ENCODE measurements at places on chromosomes 2 and 18. TPM values are rescaled to one million over a fixed set of nuclear protein-coding genes. Genes with fewer than 3 reads are reported as not detected.

ANKRD30B gene
- not detected for total RNA-seq

SLC4A3 gene
- 3.2 TPM for total RNA-seq

GRCh38 chr2:27509326-27509725 is 12.7 kb downstream of the GCKR start:
- DNase-seq, result no peak
- H3K27ac ChIP-seq, result no peak overlapping the region

GRCh38 chr2:9004338-9005204 is 1.1 kb upstream of the MBOAT2 start:
- no peaks in the 10 kb centered on the region for H3K27me3 ChIP-seq
- H3K27ac ChIP-seq, result peak overlapping the region; percentile 81
- peaks cover 19% of the 10 kb centered on the region for H3K4me1 ChIP-seq
- H3K36me3 ChIP-seq, result no peaks in the 10 kb centered on the region
- DNase-seq, result no peak
- H3K4me3 ChIP-seq, result peak overlapping the region; percentile 78

GRCh38 chr2:26148501-26148900 is 24.4 kb upstream of the GAREM2 start:
- H3K27me3 ChIP-seq, result peaks cover 3% of the 10 kb centered on the region
- no peak overlapping the region for H3K4me3 ChIP-seq
- no peak overlapping the region for H3K27ac ChIP-seq
- peaks cover 8% of the 10 kb centered on the region for H3K4me1 ChIP-seq
- DNase-seq, result no peak
- no peaks in the 10 kb centered on the region for H3K36me3 ChIP-seq
